ENCODE measurements at places on chromosomes 6 and 20. TPM values are rescaled to one million over a fixed set of nuclear protein-coding genes. Genes with fewer than 3 reads are reported as not detected.

The ENPP5 gene
- 18.7 TPM for polyA plus RNA-seq

The MARCKS gene
- polyA plus RNA-seq: 264 TPM

The KCNG1 gene
- 3.9 TPM for polyA plus RNA-seq

GRCh38 chr20:45008521-45009049 lies 42.3 kb downstream of the STK4 start:
- DNase-seq: no peak
